8988T (cell line): ENCODE measurements at places on chromosomes 3 and 15.

DNA sequence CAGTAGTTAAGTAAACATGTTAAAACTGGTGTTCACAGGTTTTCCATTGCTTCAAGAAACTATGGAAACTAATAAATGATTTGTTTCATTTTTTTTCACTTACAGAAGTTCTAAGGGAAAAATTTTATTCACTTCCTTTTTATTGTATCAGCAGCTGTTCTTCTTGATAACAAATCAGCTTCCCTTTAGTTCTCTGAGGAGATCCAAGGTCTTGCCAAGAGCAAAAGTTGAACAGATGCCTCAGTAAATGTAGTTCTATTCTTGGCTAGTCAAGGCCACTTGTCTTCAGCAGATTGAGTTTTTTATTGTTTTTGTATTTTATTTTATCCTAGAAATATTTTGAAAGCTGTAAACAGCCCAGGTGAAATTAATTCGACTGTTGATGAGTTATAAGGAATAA is 41.8 kb downstream of the KCNH8 start:
- DNase-seq: no peak

GRCh38 chr3:79297245-79297960 is 470.4 kb downstream of the ROBO1 start:
- no peak for DNase-seq

GRCh38 chr3:177932750-177933660 is 603.2 kb upstream of the KCNMB2 start:
- no peak for DNase-seq

DNA sequence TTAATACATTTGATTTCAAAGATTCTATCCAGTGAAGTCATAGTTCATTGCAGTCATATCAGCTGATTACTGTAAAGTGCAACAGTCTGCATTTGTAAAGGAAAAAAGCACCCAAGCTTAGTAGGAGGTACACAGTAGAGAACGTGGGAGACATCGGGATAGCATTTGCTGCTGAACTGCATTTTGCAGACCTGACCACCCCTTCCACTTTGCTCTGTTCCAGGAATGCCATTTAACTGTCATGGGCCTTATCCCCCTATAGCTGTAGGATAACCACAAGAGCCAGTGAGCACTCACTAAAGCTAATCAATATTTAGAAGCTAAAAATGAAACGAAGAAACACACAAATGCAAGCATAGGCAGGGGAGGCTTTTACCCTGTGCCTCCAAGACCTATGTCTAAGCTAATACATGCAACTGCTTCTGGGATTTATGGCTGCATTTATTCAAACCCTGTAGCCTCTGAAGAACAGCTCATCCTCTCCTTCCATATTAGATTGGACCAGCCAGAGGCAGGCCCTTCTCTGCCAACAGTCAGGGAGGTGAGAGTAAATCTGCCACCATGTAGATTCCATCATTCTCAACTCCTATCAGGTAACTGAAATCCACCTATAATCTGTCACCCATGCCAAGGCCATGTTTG is 23.0 kb downstream of the TNIK start:
- no peak for DNase-seq
